Fibroblast of skin of back (primary cell): ENCODE measurements at places on chromosomes 2 and 18.

DNA sequence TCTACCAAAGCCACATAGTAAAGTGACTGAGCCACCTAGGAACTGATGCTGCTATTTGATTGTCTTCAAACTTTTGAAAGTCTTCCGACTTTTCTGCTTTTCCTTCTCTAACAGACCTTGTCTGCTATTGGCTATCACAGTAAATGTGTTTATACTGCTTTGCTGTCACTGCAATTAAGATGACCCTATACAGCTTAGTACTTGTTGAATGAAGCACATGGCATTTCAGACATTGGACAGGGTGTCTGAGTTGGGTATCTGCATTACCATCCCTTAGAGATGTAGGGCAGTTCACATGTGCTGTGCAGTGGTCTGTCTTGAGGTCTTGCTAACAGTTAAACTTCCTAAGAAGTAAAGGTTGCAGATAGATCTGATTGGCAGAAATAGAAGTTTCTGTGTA is 3.6 kb downstream of the WDR43 start:
- DNase-seq: no peak

DNA sequence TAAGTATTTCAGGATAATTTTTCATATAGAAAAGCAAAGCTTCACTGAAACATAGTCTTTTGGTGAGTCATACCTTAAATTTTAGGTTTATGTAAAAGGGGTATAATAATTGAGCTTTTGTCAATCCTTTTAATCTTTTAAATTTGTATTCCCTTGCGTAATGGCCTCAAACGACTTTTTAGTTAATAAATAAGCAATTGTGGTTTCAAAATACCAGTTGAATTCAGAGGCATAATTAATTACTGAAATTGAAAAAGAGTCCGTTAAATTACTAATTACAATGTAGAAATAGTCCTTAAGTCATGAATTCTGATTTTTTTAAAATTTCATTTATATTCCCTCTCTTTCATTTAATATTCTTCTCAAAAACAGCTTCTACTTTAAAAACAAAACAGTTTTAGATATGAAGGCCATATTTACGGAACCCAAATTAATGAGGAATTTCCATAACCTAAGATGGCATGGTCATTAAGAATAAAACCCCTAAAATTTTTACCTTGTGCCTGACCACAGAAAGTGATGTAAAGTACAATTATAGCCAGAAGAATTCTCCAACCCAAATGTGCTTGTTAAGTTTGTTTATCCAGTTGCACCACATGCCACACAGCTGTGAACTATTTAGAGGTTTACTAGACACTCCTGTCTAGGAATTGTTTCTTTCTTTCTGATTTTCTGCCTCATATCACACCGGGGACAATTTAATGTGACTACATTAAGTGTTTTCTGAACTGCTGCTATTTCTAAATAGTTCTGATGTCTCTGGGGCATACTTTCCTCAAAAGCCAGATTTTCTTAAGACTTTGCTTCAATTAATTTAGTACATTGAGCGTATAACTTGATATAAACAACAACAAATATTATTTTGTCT is 60.7 kb upstream of the ITGA4 start:
- DNase-seq: no peak

DNA sequence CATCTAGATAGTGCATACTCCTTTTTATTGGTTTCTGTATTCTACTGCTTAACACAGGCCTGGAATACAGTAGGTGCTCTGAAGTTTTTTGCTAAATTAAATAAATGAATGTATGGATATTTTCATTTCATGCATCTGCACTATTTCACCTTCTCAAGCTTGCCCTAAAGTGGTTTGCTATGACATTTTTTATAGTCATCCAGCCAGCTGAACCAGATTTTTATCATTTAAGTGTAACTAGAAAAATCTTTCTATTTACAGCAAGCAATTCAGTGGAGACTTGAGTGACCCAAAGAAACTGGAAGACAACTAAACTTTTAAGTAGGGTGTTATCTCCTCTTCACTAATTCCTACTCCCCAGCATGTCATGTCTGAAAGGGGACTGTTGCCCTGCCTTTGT is 354.9 kb downstream of the OSR1 start:
- DNase-seq: no peak

- DNase-seq: peak; percentile 46
Observed at GRCh38 chr2:21317131-21317530, 193.4 kb downstream of the TDRD15 start.

- no peak for DNase-seq
Observed at GRCh38 chr2:133959066-133959465, 294.8 kb upstream of the MGAT5 start.

- DNase-seq: peak; percentile 52
Observed at GRCh38 chr2:73110168-73111072, 2.3 kb downstream of the RAB11FIP5 start.

DNA sequence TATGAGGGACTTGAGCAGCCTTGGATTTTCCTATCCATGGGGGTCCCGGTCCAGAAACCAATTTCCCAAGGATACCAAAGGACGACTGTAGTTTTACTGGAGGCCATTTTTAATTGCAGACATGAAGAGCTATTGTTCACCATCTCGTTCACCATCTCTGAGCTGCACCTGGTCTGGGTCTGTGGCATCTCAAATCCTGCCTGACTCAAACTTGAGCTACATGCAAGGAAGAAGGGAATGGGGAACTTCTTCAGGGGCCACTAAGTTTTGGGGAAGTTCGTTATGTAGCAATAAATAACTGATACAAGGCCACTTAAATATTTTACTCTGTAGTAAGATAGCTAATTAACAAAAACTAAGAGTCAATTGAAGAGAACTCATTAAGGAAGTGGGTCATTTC is 2.1 kb upstream of the SMCHD1 start:
- no peak for DNase-seq

DNA sequence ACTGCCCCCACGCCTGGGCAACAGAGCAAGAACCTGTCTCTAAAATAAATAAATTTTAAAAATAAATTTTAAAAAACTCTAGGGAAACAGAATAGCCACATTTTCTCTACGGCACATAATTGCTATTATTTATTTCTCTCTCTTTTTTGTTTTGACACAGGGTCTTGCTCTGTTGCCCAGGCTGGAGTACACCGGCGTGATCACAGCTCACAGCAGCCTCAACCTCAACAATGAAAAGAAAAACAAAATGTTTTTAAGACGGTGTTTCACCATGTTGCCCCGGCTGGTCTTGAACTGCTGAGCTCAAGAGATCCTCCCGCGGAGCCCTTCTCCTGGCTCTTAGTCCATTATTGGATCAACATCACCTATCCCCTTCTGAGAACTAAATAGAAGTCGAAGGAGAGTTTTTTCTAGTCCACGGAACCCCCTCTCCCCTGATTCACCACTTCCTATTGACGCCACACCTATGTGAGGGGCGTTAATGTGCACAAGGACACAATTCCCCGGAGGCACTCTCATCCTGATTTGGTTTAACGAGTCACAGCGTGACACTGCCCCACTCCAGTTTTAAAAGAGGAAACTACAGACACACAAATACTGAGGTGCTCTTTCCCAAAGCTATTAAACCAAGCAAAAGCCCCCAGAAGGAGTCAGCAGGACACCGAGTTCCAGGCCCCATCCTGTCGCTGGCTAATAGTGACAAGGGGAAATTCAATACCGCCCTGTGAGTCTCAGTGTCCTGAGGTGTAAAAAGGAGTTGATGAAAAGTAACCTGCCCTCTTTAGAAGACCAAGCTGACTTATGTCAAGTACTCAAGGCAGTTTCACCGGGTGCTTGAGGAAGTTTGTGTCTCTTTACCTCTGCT is 1.1 kb downstream of the NPC1 start:
- DNase-seq: peak; percentile 34

- DNase-seq: peak; percentile 99
Observed at GRCh38 chr2:109447251-109447661, 166.5 kb downstream of the SEPTIN10 start.

DNA sequence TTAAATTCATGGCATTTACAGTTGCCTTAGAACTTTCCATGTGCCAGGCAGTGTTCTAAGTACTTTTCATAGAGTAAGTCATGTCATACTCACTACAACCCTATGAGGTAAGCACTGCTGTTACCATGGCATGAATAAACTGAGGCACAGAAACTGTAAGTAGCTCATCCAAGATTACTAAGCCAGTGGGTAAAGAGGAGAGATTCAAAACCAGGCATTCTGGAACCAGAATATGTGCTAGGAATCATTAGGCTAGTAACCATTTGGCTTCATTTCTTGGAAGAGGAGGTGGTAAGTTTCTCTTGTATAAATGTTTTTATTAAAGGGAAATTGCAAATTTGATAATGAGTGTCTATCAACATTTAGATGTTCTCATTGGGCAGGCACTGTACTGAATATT is 35.1 kb downstream of the SOX11 start:
- DNase-seq: no peak

- DNase-seq: no peak
Observed at GRCh38 chr18:32879497-32879896, 106.7 kb upstream of the KLHL14 start.

GRCh38 chr2:32271063-32271462 is 6.4 kb upstream of the NLRC4 start:
- DNase-seq: no peak

DNA sequence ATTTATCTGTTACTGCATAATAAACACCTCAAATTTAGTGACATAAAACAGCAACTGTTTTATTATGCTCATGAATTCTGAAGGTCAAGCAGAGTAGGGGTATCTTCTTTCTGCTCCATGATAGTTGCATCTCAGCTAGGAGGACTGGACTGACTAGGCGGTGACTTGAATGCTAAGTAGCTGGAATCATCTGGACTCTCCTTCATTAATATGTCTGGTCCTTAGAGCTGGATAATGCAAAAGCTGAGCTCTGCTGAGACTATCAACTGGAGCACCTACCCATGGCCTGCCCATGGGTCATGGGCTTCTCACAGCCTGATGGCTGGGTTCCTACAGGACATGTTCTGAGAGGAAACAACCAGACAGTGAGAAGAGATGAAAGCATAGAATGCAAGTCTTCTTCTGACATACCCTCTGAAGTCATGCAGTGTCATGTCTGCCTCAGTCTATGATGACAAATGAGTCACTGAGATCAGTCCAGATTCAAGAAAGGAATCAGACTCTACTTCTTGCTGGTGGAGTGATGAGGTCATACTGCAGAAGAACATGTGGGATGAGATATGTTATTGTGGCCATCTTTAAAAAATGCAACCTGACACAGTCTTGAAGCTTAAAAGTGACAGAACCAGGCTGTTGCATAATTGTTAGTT is 174.2 kb upstream of the OSR1 start:
- DNase-seq: peak; percentile 52

GRCh38 chr2:110768591-110768990 is 36.2 kb downstream of the ACOXL start:
- DNase-seq: no peak

- DNase-seq: no peak
Observed at GRCh38 chr2:186992597-186992996, 143.6 kb upstream of the ZSWIM2 start.

DNA sequence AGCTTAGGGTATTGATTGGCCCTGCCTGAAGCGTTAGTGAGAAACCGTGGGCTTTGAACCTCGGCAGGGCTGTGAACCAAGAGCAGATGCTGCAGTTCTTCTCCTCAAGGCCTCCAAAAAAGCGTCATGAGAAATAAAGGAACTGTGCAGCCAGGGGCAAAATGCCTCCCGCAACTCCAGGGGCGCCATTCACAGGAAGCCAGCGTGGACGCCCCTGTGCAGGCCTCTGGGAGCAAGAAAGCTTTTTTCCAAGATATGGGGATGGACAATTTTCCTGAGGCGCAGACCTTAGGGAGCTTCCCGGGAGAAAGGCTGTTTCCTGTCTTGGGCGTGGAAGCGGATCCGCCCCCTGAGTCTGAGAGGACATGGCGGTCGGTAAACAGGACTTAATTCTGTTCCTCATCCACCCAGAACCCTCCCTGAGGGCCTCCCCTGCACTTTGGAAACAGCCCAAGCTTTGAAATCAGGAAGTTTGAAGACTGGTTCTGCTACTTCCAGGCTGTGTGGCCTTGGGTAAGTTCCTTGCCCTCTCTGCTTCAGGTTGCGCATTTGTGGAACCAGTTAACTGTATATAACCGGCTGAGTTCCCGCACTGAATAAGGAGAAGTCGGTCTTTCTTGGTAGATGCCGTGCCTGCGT is 29.6 kb upstream of the CABLES1 start:
- DNase-seq: no peak

DNA sequence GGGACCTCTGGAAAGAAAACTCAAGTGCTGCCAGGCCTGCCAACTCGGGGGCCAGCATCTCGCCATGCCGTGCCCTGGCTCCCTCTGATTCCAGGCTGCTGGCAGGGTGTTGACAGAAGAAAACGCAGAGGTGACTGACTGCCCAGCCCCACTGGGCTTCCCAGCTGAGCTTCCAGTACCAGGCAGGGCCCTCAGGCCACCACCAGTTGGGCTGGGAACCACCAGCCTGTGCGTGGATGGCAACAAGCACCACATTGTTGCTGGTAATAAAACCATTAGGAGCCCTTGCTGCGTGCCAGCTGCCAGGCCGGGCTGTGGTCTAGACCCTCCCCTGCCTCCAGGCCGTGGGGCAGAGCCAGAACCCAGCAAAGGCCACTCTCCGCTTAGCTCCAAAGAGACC is 9.2 kb downstream of the DNMT3A start:
- DNase-seq: no peak

DNA sequence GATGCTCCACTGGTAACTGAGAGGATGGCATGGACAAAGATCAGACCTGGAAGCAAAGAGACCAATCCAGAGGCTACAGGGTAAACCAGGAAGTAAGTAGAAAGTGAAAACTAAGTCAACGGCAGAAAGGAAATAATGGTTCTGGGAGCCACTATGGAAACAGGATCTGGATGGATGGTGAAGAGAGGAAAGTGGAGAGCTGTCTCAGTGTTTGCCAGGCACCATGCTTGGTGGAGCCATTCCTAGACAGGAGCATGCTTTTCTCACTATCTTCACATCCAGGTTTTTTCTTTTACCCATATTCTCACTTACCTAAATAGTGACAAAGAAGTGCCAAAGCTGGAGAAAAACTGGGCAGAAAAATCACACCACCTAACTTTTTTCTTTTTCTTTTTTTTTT is 22.2 kb downstream of the ZNF521 start:
- DNase-seq: no peak

DNA sequence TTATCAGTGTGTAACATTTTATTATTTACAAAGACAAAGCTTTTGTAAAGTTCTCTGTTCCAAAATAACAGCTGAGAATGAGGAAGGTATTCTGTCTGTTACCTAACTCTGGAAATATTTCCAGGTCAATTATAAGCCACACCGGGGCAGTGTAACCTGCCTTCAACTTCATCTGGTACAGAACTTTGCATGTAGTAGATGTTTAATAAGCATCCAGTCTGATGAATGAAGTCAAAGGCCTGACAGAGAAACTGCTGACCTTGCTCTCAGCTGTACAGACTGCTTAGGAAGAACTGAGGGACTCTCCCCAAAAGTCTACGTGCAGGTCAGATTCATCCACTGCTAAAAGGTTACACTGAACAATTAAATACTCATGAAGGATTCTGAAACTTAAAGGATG is 43.3 kb downstream of the WDFY1 start:
- no peak for DNase-seq

GRCh38 chr18:57998461-57998860 is 45.6 kb upstream of the NEDD4L start:
- DNase-seq: peak; percentile 69

GRCh38 chr2:119689218-119689617 is 10.2 kb downstream of the TMEM177 start:
- DNase-seq: no peak
